T-helper 22 cell (primary cell): ENCODE measurements at places on chromosomes 3 and 15.

- no peak for DNase-seq
Observed at GRCh38 chr15:65423150-65423975, 616 bp upstream of the IGDCC4 start.

DNA sequence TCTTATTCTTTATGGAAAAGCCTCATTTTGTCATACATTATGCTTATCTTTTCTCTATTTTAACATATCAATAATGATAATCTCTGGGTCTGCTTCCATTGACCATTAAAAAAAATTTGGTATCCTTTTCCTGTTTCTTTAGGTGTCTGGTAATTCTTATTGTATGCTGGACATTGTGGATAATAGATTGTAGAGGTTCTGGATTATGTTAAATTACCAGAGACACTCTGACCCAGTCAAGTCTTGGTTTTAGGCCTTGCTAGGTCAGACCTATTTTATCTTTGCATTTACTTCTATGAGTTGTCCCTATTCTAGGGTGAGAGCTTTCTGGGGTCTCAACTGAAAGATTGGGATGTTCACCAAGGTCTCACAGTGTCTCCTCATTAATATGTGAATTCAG is 9.3 kb downstream of the MOBP start:
- no peak for DNase-seq

- no peak for DNase-seq
Observed at GRCh38 chr3:10550705-10551104, 45.3 kb upstream of the ATP2B2 start.

DNA sequence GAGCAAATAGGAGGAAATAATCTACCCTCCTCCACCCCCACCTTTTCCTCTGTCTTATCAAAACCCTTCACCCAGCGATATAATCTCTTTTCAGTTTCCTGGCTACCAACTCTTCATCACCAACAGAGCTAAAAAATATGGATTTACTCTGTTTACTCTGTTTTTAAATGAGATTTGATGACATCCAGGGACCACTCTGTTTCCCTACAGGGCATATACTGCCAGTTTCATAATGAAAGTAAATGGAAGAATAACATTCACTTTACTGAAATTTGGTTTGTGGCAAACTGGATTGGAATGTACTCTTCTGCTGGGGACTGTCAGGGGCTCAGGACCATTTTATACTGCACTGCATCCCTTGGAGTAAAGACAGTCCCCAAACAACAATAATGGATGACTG is 80.1 kb upstream of the PTX3 start:
- DNase-seq = no peak

GRCh38 chr15:39599871-39600270 is 19.0 kb downstream of the THBS1 start:
- no peak for DNase-seq

DNA sequence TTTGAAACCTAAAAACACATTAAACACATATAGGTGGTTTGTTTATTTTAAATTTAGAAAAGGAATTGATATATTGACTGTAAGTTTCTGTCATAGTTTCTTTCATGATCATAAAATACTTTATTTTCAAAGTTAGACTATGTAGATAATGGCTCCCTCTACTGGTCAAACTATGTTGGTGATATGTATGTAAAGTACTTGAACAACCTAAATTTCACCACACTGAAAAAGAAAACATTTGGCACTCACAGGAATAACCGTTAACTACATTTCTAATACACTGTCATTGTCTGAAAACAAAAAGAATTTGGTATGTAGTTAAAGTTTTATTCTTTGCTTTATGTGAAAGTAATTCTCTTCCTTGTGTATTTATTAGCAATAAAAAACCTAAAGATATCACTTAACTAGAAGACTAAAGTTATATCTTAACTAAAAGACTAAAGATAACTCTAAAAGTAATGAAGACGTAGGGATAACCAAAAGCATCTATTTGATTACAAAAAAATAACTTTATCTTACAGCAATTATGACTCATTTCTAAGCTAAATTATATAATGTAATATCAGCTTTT is 427.5 kb downstream of the VGLL3 start:
- no peak for DNase-seq

GRCh38 chr3:134699721-134700120 is 48.9 kb upstream of the KY start:
- DNase-seq = no peak

DNA sequence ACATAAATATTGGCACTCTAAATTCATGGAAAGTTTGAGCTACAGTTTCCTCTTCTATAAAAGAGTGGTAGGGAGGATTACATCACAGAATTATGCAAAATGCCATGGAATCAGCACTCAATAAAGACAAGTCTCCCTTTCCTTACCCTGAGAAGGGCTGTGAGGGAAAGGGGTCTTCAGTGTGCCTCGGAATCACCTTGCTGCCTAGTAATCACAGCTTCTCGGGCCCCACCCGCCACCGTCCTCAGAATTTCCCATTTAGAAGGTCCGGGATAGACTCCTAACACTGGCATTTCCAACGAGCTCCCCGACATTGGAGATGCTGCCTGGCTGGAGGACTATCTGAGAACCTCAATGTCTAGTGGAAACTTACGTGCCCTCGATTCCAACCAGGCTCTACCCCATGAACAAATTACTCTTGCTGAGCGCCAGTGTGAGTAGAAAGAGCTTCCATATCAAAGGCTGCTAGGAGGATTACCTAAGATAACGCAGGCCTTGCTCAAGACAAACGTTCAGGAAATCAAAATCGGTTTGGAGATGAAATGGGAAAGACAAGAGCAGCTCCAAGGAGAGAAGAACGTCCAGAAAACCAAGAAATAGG is 92.1 kb upstream of the CHD2 start:
- no peak for DNase-seq

DNA sequence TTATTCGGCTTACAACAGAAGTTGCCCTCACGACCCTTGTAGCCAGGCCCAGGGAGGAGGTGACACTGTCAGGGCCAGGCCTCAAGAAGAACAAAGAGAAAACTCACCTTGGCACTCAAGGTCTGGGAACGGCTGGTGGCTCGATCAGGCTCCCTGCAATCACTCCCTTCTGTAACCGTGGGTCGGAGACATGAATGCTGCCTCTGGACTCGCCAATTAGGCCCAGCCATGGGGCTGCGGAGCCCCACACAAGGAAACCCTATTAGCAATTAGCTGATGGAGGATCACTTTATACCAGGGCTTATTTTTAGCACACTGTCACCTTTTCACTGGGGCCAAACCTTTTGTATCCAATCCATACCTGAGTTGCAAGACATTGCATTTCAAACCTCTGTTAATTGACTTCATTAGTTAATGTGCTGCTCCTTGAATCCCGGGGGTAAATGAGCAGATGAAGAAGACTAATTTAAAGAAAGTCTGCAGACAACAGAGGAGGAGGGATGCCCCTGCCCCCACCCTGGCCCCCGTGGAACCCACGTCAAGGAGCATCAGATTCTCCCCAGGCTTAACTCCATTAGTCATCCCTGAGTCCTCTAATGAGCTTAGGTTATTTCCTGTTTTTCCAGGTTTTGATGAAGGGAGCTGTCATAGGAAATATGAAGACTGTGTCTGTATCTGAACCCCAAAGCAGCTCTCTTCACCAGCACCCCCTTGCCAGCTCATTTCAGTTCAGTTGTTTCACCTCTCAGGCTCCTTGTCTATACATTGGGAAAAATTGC is 255.3 kb downstream of the RORA start:
- no peak for DNase-seq

DNA sequence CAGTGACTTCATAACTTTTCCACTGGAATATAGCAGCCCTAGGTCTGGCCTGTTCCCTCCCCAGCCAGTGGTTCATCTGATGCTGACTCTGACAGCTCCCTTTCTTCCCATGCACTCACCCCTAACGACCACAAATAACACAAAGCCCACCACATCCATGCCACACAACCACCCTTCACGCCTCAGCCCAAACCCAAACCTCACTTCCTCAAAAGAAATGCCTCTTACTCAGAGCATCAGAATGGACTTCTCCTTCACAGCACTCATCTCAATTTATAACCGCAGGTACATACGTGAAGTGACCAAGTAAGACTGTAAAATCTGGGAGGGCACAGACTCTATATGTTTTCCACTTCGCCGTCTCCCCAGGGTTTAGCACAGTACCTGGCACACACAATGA is 1.1 kb downstream of the RBSN start:
- no peak for DNase-seq

- DNase-seq = no peak
Observed at GRCh38 chr3:18559331-18559842, 134.2 kb upstream of the SATB1 start.

- DNase-seq = no peak
Observed at GRCh38 chr15:93073465-93073952, 15.5 kb downstream of the RGMA start.
